AG04449 (cell line): ENCODE measurements at places on chromosomes 3 and 15.

- no peak for DNase-seq
Observed at GRCh38 chr3:182668974-182669373, 124.3 kb upstream of the ATP11B start.

DNA sequence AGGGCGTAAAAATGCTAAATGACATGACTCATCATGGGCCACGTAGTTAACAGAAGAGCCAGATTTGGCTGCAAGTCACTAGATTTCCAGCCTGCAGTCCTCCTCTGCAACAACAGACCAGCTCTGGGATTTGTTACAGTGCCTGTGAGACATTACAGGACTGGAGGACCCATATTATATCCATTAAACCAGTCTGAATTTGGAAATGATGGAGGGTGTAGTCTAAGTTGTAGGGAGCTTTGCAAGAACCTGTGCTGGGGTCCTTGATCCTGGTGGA lies 10.8 kb downstream of the ZNF774 start:
- DNase-seq, result peak; percentile 71

- no peak for DNase-seq
Observed at GRCh38 chr15:77012868-77013267, 17.9 kb downstream of the PSTPIP1 start.

- no peak for DNase-seq
Observed at GRCh38 chr15:43441316-43441715, 51.6 kb downstream of the TP53BP1 start.

DNA sequence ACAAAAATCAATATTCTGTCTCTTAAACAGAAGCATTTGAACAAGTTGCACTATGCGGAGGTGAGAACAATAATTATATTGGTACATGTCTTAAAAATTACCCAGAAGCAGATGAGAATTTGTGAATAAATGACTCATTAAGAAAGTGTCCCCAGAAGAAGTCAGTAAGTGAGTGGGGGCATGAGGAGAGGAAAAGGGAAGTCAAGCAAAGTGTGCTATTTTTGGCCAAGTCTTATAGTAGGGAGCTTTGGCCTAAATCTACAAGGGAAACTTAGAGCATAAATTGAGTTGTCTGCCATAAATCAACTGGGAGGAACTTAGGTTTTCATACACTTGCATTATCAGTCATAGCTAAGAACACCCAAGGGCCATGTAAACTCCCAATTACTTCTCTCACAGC lies 86.9 kb upstream of the SATB1 start:
- DNase-seq, result no peak

DNA sequence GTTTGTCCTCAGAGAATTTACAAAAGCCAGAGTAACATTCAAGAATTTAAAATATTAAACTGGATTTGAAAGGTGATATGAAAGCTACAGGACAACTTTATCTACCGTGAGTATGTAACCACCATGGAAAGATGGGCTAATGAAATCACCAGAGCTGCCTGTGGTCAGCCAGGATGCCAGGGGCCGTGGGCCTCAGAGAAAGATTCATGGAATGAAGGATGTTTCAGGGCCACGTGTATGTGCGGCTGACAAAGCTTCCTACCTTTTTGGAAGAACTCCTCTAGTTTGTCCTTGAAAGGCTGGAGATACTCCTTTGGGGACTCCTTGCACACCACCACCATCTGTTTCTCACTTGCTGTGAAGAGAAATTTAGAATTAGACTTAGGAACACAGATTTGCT lies 138.9 kb downstream of the GREM1 start:
- DNase-seq, result no peak

DNA sequence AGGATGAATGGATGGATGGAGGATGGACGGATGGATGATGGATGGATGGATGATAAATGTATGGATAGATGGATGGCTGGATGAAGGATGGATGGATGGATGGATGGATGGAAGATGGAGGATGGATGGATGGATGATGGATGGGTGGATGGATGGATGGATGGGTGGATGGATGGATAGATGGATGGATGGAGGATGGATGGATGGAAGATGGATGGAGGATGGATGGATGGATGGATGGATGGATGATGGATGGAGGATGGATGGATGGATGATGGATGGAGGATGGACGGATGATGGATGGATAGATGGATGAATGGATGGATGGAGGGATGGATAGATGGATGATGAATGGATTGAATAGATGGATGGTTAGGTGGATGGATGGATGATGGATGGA lies 210.6 kb upstream of the IGF1R start:
- no peak for DNase-seq

DNA sequence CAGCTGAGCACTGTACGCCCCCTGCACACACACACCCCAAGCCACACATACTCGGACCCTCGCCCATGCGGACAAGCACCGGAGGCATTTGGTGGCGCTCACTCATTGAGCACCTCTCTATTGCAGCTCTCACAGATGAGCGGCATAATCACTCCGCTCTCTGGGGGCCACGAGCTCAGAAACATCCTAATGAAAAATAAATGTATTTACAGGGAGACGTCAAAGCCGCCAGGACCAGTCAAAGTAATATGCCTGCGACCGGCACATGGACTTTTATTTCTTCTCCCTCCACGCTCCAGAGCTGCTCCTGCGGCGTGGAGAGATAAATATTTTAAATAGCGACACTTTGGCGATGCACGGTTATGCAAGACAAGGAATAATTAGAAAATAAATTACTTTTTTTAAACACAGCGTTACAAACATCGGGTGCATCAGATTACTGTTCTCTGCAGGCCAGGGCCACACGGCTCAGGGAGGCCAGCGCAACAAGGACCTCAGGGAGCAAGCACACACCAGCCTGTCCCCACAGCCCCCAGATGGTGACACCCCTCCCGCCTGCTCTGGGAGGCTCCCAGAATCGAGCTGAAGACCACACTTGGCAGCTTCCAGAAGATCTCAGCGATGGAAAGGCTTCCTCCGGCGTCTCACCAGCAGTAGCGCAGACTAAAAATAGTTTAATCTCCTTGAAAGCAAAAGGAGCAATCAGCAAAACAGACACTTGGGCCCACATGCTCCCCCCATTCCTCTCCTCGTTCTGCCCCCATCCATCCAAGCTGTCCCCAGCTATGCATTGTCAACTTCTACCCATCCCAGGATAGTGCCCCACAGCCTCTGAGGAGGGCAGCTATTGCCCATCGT lies 48.0 kb downstream of the CACNA2D2 start:
- no peak for DNase-seq

GRCh38 chr15:71288348-71288955 lies 173.2 kb downstream of the THSD4 start:
- DNase-seq, result no peak
